Left renal cortex interstitium (tissue), 4 donors: ENCODE measurements at places on chromosomes 2 and 18. TPM values are rescaled to one million over a fixed set of nuclear protein-coding genes. Genes with fewer than 3 reads are reported as not detected.

The PXDN gene
- polyA plus RNA-seq: 155 TPM

The IL36RN gene
- not detected for polyA plus RNA-seq

The EMX1 gene
- polyA plus RNA-seq: 44.8 TPM

The UCN gene
- polyA plus RNA-seq: 1.4 TPM

- no peak for DNase-seq
Measured at GRCh38 chr2:217107480-217107879, 247.6 kb upstream of the TNP1 start.

DNA sequence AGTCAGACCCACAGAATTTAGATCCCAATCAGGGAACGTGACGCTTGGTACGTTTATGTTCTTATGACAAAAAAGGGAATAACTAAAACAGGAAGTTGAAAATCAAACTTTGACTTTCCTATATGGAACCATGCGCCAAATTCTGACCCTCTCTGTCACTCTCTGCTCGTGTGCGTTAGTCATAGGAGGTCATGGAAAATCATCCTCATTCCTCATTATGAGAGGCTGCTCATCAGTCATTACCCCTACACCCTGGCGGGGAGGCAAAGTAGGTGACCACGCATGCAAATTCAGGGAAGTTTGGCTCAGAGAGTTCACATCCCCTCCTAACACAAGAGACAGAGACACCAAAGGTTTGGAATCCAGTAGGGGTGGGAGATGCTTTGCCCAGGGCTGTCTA, 15.5 kb downstream of the IL1F10 start:
- DNase-seq: no peak

The ERBB4 gene
- polyA plus RNA-seq: 39.4 TPM

The TNFRSF11A gene
- polyA plus RNA-seq: 1.8 TPM

- no peak for DNase-seq
Measured at GRCh38 chr2:45770811-45771210, 119.3 kb downstream of the PRKCE start.

- DNase-seq: no peak
Measured at GRCh38 chr2:206260188-206261012, 14.1 kb upstream of the ZDBF2 start.

DNA sequence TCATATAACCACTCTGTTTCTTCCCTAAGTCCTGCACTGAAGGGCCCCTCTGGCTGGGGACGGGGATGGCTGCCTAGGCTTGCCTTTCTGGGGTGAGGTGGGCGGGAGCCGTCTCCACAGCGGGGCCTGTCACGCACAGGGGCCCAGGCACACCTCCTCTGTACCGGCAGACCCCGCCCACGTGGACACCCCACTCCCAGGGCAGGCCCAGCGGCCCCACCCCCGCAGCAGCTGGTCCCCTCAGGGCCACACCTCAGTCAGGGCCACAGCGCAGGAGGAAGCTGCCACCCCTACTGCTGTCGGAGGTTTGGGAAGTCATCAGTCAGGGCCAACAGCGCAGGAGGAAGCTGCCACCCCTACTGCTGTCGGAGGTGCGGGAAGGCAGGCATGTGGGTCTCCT, 257.6 kb upstream of the RAB6C start:
- no peak for DNase-seq

The LYPD6 gene
- polyA plus RNA-seq: 17.1 TPM

GRCh38 chr18:66342577-66342976, 261.3 kb downstream of the CDH19 start:
- no peak for DNase-seq

DNA sequence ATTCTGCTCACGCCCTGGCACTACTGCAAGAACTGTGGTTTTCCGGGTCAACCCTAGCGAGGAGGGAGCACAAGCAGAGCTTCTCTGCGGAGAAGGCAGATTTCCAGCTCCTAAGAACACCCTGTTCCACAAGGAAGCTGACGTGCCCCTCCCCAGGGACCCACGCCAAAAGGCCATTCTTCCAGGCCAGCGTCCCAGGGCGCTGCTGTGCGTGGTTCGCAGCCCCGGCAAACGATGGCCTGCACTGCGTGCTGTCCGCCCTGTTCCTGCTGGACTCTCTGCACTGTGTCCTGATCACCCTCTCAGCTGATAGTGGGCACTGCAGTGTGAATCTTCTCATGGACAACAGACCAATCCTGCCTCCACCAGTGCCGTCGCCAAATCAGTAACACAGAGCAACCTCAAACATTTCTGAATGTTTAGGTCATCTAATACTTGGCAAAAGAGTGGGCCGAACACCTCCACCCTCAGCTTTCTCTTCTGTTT, 49.1 kb downstream of the ADI1 start:
- no peak for DNase-seq

The SPDYA gene
- polyA plus RNA-seq: 5.0 TPM

DNA sequence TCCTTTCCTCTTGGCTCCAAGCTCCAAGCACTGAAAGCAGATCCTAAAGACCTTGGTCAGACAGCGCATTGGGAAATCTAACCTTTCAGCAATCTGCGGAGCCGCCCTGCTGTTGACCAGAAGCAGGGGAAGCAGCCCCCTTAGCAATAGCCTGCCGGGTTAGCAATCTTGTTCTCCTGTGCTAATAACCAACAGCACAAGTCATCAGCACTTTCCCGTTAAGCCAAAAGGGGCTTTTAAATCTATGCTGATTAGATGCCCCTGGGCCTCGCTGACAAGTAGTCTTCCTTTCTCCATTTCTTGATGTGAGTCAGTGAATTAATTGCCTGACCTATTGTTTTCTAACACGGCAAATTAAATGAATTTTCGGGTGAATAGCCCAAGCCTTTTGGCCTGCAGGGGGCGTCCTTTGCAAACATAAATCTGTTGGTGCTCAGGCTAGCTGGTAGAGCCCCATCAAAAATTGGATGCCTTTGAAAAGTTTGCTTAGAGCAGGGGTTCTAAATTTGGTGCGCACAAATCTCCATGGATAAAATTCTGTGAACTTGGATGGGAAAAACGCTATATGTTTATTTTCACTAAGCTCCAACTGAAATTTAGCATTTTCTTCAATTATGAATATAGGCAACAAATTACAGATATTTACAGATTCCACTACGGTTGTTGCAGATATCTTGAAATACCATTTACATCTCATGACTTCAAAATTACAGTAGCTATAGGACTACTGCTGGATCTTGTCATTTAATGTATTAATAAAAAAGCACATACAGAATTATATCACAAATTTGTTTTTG, 24.6 kb downstream of the MAIP1 start:
- no peak for DNase-seq

- DNase-seq: no peak
Measured at GRCh38 chr2:227765788-227766372, 20.2 kb downstream of the SCYGR8 start.

The OTOS gene
- 0.55 TPM for polyA plus RNA-seq

DNA sequence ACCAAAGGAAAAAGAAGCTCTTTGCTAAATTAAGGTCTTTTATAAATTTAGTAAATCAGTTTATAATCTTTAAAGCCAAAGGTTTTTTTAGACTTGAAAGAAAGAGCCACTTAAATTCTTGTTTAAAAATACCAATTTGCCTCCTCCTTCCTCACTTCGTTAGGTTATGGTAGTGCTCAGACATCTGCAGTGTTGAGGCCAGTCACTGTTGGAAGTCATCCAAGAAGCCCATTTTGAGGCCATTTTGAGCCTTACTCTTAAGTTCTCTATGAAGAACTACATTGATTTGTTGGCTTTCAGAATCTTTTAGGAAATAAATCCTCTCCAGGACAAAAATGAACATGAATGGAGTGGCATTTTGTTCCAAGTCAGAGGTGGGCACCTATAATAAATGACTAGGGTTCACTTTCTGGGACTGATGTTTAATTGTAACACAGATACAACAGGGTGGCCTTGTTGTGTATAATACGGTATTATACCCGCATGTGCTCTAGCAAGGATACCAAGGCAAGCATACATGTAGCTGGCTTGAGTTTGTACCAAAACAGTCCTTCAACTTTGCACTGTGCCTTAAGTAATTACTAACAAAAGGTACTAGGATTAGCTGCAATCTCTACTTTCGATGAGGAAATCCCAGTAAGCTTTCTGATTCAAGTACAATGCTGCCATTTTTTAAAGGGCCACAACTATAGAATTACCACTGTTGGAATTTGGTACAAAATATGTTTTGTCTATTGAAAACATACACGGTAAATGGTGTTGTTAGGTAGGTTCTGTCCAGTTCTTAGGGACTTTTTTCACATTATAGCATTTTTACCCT, 22.8 kb downstream of the SLC66A3 start:
- no peak for DNase-seq

The FBXO48 gene
- polyA plus RNA-seq: 2.3 TPM

DNA sequence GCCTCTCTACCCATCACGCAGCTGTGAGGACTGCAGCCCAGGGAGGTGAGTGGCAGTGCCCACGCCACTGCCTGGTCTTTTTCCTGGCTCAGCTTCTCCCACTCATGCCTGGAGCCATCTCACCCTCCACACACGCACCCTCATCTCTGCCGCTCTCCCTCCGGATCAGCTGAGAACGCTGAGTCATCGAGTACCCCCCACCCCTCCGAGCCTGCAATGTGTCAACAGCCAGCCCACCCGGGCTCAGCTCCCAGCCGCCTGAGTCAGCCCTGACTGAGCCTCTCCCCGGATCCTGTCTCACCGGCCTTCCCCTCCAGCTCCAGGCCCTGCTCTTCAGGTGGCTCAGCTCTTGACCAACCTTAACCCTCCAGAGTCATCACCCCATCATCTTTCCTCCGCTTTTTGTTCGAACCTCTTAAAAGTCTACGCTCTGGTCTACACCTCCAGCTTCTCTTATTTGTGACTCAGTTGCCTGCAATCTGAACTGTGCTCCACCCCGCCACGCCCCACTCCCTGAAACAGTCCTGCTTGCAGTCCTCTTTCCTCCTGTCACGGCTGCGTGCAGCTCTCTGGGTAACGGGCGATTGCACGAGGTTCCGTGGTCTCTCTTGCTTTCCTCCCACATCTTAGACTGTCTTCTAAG, 94.4 kb upstream of the ASAP2 start:
- DNase-seq: no peak

DNA sequence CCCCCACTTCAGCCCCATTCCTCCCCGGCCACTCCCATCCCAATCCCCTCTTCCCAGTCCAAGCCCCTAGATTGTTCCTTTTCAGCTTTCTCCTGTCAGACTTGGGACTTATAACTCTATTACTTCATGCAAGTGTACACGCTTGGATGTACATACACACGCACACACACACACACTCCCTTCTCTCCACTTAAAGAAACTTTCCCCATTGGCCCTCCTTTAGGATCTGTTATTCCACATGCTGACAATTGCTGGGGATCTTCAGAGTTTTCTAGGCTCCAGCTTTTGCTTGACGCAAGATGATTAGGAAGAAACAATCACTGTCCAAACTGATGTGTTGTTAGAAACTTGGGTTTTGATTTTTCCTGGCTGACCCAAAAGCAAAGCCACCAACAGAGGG, 75.4 kb downstream of the CDK15 start:
- no peak for DNase-seq

The ACADL gene
- 20.3 TPM for polyA plus RNA-seq

GRCh38 chr2:48939232-48939631, 183.7 kb upstream of the LHCGR start:
- DNase-seq: no peak

GRCh38 chr18:13136904-13137669, 81.5 kb upstream of the LDLRAD4 start:
- no peak for DNase-seq

The PSMD1 gene
- 83.3 TPM for polyA plus RNA-seq

GRCh38 chr2:47034973-47035609, 119.5 kb upstream of the MCFD2 start:
- DNase-seq: no peak

DNA sequence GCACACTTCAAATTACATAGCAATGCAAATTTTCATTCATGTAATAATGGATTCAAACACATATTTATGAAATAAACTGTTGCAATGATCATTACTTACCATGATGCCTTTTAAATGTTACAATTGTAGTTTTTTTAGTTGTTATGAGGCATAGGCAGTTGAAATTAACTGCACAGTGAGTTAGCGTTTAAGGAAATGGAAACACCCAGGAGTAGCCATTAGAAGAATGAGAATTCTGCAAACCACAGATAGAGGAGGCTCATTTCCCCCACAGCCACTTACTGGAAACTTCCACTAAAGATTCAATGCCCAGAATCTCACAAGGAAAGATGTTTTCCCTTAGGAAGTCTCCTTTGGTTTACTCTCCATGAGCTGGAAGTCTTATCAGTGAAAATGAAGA, 8.4 kb downstream of the ARL4C start:
- DNase-seq: no peak

The ANKRD36C gene
- 25.8 TPM for polyA plus RNA-seq

The MALT1 gene
- polyA plus RNA-seq: 40.9 TPM

DNA sequence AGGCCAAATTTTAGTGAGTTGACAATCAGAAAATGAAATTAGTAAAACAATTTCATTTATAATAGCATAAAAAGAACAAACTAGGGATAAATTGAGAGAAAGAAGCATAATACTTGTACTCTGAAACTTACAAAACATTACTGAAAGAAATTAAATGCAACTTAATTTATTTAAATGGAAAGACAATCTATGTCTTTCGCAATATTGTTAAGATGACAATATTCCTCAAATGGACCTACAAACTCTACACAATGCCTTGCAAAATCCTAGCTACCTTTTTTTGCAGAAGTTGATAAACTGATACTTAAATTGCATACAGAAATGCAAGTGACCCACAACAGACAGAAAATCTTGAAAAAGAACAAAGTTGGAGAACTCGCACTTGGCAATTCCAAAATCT, 9.1 kb downstream of the EPG5 start:
- DNase-seq: no peak

DNA sequence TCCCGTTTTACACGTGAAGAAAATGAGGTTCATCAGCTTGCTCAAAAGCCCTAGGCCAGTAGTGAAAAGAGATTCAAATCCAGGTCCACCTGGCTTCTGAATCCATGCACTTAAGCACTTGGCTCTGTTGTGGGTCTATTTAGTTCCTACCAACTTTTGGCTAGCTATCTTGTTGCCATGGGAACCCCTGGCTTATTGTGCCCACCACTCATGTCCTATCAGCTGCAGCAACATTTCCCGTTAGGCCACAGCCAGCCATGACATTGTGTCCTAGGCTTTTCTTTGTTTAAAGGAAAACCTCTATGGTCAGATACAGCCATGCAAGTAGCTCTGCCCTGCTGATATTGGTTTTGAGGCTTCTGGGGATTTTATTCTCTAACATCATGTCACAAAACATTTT, 49.8 kb downstream of the PLEK start:
- no peak for DNase-seq

DNA sequence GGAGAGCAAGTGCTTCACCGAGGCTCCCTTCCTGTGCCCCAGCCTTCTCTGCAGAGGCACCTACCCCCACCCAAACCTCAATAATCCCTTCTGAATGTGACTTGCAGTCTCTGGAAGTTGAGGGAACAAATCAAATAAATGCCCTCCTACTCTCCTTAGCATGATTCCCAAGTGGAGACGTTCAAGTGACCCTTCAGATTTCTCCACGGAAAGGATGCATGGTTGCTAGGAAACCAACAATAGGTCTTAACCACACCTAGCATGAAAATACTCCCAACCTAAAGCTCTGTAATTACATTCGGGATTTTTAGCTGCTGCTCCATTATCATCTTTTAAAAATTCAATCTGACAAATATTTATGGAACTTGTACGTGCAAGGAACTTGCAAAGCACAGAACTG, 50.2 kb upstream of the CABLES1 start:
- no peak for DNase-seq

The FAHD2B gene
- 20.7 TPM for polyA plus RNA-seq
